Left colon (tissue), 2 donors: ENCODE measurements at places on chromosomes 2 and 18. TPM values are rescaled to one million over a fixed set of nuclear protein-coding genes. Genes with fewer than 3 reads are reported as not detected.

The RAB6D gene
- 2.9 TPM for total RNA-seq

The MOB4 gene
- total RNA-seq: 25.8 TPM

The ALPG gene
- total RNA-seq: 0.56 TPM

DNA sequence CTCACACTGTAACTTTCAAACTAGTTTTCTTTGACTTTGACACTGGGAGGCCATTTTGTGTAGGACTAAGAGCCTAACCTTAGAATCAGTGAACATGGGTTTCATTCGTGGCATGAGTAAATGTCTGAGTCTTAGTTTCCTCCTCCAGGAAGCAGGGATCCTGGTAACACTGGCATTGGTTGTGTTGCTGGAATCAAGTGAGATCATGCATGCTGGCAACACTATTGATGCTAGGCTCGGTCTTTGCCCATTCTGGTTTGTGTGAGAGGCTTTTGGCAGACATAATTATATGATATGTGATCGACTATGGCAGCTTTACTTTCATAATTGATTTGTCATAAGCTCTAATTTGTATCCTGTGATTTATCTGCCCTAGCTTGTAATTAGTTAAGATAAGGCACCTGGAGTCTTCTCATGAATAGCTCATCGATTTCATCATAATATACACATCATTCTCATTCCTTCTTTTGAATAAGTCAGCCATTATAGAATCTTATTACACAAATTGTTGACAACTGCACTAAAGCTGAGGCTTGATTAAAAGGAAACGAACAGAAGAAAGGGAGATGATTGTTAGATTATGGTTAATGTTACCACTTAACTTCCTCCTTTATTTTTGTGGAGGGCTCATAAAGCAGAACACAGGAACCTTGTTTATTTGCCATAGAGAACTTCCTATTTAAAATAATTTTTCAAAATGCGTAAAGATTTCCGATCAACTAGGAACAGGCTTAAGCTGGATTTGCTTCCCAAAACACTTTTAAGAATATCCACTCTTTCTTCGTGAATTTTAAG lies 12.6 kb downstream of the PPP1R1C start:
- no peak for DNase-seq

- DNase-seq: no peak
Measured at GRCh38 chr2:173079973-173080860, 4.6 kb downstream of the MAP3K20 start.

DNA sequence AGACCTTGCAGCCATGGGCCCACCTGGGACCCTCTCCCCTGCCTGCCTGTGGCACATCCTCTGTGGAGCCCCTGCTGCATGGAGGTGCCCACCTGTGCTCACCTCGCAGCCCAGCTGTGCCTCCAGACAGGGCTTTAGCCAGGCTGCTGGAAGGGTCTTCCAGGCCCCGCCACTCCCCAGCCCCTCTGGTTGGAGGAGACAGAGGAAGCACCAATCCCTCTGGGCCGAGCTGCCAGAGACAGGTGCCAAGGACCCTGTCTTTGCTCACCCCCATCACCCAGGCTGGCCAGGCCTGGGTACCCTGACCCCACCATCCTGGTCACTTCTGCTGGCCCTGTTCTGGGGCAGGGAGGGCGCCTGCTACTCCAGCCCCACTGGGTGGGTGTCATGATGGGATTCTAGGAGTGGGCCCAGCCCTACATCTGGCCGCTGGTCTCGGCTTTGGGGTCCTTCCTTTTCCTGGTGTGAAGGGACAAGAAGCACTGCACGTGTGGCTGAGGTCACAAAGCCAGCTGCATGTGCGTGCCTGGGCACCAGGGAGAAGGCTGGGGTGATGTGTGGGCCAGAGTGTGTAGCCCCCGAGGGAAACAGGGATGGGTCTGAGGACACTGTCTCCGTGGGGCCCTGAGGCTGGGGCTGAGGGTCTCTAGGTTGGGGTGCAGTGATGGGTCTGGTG lies 9.3 kb upstream of the NEU4 start:
- no peak for DNase-seq

DNA sequence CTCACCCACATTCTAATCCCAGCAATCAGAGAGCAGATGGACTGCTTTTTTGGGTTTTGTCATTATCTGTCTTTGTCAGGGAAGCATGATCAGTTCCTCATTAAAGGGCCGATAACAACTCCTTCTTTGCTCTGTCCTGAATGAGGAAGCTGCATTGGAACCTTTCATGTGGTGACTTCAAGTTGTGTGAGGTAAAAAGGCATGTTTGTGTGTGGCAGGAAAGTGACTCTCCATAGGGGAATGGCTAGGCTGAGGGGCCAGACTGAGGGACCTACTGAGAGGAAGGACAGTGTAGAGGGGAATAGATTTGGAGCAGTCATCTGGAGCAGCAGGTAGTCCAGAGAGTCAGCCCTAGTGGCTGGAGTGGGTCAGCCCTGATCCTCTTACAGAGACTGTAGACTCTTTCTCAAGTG lies 23.6 kb upstream of the LRRTM1 start:
- no peak for DNase-seq
